ENCODE measurements at places on chromosomes 12 and 14. TPM values are rescaled to one million over a fixed set of nuclear protein-coding genes. Genes with fewer than 3 reads are reported as not detected.

The ZC3H14 gene
- total RNA-seq, result 83.6 TPM

The LGR5 gene
- 0.97 TPM for total RNA-seq

The TPPP2 gene
- total RNA-seq, result not detected

The MFAP5 gene
- 70.5 TPM for total RNA-seq

- DNase-seq, result peak; percentile 93
Observed at GRCh38 chr12:120301962-120302815, at the start of gene SIRT4. TSS of gene SIRT4 (plus strand) at chr12:120302321. CDS start at chr12:120303562, 1,241 bp downstream.

DNA sequence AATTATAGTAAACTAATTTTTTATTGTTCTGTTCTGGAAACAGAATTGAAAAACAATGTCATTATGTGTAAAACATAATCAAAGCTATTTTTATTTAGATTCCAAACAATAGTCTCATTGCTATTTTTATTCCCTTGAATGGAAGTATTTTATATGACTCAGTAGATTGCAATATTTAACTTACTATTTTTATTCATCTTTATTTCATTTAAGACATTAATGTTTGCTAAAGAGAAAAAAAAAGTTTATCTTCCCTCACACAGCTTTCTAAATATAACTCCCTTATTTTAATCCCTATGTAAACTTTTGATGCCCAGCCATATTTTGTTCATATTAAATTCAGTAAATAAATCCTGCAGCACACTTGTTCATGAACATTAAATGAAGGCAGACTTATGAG lies 622.4 kb downstream of the SLC6A15 start:
- DNase-seq, result no peak

DNA sequence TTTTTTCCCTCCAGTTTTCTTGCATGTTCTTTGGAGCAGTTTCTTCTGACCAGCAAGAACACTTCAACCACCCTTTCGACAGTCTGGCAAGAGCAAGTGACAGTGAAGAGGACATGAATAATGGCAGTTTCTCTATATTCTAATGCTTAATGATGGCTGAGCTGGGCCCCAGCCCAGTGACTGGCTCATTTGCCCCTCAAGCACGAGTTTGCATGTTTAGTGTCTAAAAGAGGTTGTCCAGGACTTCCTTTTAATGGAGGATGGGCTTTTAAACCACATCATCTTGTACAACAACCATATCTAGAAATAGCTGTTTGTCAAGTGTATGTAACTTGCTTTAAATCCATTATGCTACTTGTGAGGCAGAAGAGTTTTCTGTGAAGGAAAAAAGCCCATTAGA lies 28.4 kb downstream of the RAD9B start:
- no peak for DNase-seq

GRCh38 chr12:10252201-10252600 lies 39.5 kb downstream of the GABARAPL1 start:
- no peak for DNase-seq

DNA sequence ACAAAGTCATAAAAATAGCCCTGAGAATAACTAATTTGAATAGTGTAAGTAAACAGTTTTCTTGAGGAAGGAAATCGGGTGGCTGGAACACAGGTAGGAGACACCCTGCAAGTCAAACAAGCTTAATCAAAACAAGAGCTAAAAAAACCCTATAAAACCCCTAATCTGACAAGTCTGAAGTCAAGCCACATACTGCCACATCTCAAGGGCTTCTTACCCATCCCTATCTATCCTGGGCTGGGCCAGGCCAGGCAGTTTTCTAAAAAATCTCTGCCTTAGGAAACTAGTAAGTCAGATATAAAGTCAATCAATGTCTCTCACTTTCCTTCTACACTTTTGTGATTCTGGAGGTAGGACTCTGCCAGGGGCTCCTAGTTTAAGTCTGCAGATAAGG lies 15.3 kb downstream of the UBE2N start:
- no peak for DNase-seq

- DNase-seq, result no peak
Observed at GRCh38 chr12:27338473-27338872, 5.8 kb downstream of the BMAL2 start.

GRCh38 chr12:89289720-89290119 lies 62.6 kb downstream of the DUSP6 start:
- no peak for DNase-seq
